ENCODE measurements at places on chromosomes 2 and 18.
A peak's percentile ranks its signal among the peaks of the same experiment; 100 is the strongest.

GRCh38 chr2:151243468-151243867, 18.2 kb downstream of the RBM43 start:
- DNase-seq = no peak

DNA sequence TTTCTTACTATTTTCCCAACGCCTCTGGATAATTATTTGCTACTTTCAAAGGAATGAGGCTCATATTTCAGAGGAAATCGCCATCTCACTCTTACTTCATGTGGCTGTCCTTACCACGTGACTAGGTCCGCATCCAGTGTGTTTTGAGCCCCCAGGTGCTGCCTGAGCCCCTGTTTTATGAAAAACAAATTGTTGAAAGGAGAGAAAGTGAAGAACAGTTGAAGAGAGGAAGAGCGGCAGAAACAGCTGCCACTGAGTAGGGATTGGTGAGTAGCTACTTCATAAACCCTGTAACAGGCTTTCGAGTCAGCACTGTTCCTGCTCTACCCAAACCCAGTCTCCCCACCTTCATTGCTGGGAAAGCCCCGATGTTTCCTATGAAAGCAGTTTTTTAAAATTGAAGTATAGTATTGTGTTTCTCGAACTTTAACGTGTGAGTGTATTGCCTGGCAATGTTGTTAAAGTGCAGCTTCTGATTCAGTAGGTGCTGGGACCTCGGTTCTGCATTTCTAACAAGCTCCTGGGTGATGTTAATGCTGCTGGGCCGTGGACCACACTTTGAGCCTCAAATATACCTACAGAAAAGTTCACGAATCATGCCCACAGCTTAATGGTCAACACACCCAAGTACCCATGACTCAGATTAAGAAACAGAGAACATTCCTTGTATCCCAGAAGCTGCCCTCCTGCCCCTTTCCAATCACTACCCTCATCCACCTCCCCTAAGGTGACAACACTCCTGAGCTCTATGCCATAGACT, 39.7 kb downstream of the TMEM177 start:
- DNase-seq = no peak

GRCh38 chr18:6156446-6156845, 258.3 kb downstream of the L3MBTL4 start:
- DNase-seq = no peak

DNA sequence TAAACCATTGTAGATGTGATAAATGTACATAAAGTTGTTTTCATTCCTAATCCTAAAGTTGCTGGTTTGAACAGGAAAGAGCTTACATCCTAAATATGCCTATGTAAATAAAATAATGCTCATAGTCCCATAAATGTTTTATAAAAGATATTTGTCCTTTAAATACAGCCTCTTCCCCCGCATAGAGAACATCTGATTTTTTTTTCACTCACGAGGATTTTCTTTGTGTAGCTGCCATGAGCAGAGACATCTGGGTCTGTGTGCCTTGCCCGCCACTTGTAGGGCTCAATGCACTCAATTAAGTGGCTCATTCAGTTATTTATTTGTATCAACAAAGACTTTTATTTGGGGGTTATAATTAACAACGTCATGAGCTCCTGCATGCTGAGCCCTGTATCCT, 72.8 kb downstream of the SOWAHC start:
- no peak for DNase-seq

- no peak for DNase-seq
These were observed 6.2 kb downstream of the ADAM17 start for GRCh38 chr2:9549420-9549819.

- no peak for DNase-seq
These were observed 11.9 kb downstream of the FIGN start for GRCh38 chr2:163723881-163724280.

DNA sequence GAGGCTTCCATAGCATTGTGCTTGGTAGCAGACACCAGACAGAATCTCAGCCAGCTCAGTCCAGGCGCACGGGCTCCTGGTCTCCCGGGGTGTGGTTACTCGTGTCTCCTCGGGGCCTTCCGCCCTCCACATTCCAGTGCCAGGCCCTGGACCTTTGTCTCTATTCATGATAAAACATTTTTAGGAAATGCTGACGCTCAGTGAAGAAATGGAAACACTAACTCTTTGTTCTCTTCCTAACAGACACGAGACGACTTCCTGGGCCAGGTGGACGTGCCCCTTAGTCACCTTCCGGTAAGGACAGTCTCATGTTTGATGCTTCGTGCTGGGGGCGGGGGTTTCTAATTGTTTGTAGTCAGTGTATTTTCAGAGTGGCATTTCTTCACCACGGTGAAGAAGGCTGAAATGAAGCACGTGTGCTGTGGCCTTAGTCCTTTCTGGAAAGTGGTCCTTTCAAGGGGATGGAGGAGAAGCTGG, 271.8 kb downstream of the NEDD4L start:
- DNase-seq = no peak

- no peak for DNase-seq
These were observed 37.6 kb downstream of the TGFBRAP1 start for GRCh38 chr2:105291981-105292380.

- peak; percentile 9 for DNase-seq
These were observed 229.5 kb upstream of the ZC3H15 start for GRCh38 chr2:186256540-186256939.

DNA sequence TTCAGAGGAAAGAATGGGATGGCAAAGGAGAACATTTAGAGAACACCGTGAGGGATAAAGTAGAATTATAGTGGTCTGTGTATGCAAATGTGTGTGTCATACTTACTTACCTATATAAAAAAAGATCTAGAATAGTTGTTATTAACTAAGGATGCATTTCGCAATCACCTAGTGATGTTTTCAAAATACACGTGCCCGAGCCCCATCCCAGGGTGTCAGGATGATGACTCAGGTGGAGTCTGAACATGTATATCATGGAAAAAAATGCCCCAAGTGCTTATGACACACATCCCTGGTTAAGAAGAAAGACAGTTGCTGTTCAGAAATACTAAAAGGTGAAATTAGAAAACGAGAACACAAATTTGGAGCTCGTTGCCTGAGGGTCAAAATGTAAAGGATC, 109.0 kb downstream of the CERS6 start:
- peak; percentile 67 for DNase-seq

DNA sequence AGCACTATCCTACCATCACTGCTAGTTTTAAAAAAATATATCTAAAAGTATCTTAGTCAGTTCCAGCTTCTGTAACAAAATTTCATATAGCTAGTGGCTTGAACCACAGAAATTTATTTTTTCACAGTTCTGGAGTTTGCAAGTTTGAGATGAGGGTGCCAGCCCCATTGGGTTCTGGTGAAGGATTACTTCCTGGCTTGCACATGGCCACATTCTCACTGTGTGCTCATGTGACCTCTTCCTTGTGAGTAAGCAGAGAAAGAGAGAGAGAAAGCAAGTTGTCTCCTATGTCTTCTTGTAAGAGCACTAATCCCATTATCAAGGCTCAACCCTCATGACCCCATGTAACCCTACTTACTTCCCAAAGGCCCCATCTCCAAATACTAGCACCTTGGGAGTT, 158.9 kb downstream of the DOK6 start:
- no peak for DNase-seq

DNA sequence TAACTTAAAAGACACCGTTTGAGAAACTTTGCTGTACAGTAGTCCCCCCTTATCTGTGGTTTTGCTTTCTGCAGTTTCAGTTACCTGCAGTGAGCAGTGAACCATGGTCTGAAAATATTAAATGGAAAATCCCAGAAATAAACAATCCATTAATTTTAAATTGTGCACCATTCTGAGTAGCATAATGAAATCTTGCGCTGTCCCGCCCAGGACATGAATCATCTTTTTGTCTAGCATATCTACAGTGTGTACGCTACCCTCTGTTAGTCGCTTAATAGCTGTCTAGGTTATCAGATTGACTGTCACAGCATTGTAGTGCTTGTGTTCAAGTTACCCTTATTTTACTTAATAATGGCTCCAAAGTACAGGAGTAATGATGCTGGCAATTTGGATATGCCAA, 6.1 kb downstream of the ARPC2 start:
- DNase-seq = no peak

DNA sequence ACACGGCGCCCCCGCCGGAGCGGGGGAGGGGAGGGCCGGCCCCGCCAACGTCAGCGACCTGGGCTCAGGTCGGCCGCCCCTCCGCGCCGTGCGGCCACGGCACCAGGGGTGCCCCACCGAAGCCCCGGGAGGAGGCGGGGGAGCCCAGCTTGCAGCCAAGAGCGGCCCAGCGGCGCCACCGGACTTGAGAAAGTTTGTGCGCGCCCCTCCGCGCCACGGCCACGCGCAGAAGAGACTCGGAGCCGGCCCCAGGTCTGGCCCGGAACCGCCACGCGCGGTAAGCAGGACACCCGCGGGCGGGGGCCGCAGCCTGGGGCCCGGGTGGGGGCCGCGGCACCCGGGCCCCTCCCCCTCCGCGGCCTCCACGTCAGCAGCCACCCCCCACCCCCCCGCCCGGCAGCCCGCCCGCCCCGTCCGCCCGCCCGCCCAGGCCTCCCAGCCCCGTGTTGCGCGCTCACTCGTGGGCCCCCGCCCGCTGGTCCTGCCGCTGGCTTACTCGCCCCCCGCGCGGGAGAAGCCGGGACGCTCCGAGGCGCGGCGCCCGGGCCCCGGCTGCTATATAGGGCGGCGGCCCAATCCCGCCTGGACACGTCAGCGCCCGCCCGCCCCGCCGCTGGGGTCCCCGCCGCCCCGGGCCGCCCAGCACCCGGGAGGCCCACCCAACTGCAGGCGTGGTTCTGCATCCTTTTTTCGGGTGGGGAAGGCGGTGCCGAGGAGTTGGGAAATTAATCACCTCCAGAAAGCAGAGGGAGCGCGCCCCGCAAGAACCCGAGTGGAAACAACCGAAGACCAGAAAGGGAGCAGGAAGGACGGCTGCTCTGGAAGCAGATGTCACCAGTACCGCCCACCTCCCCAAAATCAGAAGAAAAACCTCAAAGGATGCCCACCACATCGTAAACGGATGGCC, 42.9 kb downstream of the HDLBP start:
- DNase-seq = peak; percentile 67

- DNase-seq = no peak
These were observed 28.8 kb downstream of the ITGAV start for GRCh38 chr2:186618696-186619095.

All from NCI-H226 (cell line).